ENCODE measurements at places on chromosomes 6 and 20.

GRCh38 chr20:57909763-57910331 is 200.0 kb upstream of the PMEPA1 start:
- DNase-seq = no peak

DNA sequence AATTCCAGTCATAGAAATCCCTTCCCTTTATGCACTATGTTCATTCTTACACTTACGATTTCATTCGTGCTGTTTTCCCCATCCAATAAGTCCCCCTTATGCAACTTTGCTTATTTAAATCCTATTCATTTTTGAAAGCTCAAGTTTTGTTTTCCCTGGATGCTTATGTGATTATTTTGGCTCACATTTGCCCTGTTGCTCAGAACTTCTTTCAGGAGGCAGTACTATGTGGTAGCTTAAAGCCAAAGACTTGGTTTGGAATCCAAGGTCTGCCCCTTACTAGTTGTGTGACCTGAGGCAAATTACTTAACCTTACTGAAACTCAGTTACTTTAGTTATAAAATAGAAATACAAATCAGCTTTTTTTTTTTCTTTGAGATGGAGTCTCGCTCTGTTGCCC is 59.6 kb downstream of the MOXD1 start:
- no peak for DNase-seq

DNA sequence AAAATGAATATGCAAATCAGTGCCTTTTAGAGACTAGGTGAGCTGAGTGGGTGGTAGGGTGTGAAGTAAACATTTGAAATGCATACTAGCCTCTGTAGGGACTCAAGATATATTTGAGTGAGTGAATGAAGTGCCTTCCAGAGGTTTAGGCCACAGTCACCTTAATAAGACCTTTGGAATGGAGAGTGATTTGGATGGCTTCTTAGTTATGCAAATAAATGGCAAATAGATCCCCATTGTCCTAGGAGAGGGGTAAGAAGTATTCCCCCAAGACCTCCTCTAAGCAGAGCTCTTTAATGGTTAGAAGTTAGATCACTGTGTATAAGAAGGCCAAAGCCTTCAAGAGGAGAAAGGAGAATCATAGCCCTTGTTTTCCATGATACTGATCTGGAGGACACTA is 47.8 kb upstream of the IMPG1 start:
- no peak for DNase-seq

DNA sequence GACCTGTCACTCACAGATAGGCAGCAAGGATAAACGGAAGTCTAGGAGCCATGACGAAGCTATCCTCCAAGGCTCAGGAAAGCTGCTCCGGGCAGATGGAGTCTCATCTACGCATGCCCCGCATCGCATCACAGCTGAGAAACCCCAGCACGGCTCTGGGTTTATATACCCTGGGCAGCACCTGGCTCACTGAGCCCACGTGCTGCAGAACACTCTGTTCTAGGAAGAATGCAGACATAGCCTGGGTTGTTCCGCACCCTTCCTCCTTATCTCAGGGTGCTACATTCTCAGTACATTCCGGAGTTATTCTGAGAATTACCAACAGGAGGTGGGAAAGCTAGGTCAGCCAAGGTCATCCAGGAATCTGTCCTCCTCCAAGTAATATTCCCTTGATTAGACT is 260.4 kb downstream of the CBLN4 start:
- no peak for DNase-seq

GRCh38 chr20:23639490-23639958 is 1.8 kb upstream of the CST3 start:
- no peak for DNase-seq

DNA sequence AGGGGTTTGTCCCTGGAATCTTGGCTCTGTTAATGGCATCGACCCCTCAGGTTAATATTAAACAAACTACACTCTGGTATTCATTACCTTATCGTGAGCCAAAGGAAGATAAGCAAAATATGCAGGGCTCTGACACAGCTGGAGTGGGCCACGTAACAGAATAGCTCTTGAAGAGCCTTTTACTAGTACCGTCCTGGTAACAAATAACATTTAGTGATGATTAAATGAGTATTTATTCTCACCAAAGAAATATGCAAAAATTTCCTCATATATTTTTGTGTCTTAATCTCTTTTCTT is 20.1 kb upstream of the UTRN start:
- no peak for DNase-seq

GRCh38 chr6:30885999-30886896 is 1.9 kb downstream of the DDR1 start:
- DNase-seq = no peak

GRCh38 chr6:106925948-106926347 is 48.6 kb downstream of the CD24 start:
- no peak for DNase-seq

GRCh38 chr6:69771158-69771906 is 25.5 kb downstream of the LMBRD1 start:
- DNase-seq = no peak

DNA sequence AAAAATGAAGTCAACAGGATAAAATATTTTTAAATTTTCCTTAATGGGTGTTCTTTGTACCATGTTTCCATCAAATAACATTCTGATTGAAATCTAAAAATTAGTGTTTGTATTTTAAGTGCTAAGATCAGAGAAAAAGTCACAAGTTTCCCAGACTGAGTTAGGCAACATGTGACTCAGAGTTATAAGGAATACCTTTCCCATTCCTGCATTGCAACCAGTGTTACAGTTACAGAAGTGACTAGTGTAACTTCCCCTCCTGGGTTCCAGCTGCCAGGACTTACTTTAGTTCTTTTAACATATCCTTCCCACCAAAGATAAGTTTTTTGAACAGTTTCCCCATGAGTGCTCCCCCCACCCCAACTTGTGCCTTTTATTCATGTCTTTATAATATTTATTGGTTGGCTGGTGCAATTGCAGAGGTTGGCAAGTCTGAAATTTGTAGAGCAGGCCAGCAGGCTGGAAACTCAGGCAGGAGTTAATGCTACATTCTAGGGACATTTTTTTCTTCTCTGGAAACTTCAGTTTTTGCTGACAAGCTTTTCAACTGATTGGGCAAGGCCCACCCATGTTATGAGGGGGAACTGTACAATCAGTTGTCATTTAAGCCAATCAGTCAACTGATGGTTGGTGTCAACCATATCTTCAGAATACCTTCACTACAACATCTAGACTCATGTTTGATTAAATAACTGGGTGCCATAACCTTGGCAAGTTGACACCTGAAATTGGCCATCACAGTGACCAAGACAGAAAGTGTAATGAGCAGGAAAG is 22.9 kb upstream of the ESR1 start:
- DNase-seq = no peak

DNA sequence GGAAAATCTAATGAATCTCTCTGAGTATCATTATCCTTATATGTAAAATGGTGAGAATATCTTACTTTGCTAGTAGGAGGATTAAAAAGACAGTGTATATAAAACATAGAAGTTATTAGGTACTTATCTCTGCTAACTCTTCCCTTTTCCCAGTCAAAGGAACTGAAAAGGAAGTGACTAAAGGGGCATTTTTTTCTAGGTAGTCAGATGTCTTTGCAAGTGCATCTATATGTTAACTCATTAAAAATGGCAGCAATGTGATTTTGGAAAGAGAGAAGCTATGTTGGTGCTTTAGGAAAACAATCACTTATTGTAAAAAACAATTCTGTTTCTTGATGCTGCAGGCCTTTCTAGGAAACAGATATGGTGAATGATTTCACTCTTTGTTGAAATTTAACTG is 180.9 kb downstream of the SAMD5 start:
- no peak for DNase-seq

DNA sequence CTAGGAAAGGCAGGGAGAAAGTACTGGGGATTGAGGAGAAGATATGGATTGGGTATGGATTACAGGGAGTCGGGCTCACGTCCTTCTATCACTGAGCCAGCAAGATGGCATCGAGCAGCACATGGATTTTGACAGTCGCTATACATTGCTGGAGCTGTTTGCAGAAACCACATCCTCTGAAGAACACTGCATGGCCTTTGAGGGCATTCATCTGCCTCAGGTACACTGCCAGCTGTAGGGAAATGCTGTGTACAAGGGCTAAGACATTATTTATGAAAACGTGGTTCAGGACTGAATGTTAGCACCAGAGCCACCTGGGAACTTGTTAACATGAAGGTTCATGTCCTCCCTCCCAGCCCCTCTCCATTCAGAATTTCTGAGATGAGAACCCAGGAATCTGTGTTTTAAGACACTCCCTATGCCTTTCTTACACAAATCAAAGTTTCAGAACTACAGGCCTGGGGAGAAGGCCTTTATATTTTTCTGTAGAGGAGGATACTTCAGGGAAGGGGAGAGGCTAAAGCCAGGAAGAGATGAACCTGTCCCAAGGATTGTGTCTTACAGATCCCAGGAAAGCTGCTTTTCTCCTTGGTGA is 3.5 kb downstream of the CUL9 start:
- DNase-seq = no peak

DNA sequence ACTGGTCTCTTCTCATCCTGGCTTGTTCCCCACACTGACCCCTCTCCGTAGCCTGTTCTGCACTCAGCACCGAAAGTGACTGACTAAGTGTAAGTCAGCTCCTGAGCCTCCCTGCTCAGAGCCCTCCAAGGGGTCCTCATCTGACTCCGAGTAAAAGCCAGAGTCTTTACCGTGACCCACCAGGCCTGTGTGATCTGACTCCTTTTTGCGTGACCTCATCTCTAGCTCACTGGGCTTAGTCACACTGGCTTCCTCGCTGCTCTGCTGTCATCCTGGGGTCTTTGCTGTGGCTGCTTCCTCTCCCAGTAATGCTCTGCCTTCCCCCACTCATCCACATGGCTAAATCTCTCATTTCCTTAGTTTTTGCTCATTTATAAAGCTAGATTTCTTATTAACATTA is 116.6 kb downstream of the PLCB4 start:
- DNase-seq = no peak

DNA sequence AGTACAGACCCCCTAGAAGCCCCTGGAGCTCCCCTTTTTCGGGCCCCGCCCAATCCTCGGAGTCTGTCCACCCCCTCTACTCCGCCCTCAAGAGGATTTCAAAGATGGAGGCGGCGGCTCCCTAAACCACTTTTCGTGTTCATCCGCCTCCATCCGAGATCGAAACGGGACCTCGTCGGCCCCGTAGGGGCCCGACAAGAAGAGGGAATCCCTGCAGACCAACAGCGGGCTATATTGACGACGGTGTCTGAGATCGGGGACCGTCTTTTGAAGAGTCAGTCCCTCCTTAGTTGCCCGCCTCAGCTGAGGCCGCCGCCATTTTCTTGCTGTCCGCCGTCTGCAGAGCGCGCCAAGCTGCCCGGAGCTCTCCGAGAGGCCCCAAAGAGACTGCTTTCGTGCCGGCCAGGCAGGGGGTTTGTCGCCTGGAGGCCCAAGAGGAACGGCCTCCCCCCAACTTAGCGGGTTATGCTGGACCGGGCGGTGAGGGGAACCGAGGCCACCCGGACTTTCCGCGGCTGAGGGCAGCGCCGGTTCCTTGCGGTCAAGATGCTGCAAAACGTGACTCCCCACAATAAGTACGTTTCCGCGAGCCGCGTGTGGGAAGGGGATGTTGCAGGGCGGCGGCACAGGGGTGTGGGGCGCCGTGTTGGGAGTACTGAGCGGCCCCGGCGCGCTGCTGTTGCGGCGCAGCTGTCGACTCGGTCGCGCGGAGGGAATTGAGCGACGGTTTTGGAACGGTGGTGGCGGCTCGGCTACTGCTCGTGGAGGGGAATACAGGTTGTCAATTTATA is 4.2 kb downstream of the BRD2 start:
- DNase-seq = peak; percentile 42

Data from T-helper 22 cell (primary cell).